ENCODE measurements at places on chromosomes 5 and 9. TPM values are rescaled to one million over a fixed set of nuclear protein-coding genes. Genes with fewer than 3 reads are reported as not detected.

The IFNK gene
- total RNA-seq, result not detected

The FBXL7 gene
- 15.4 TPM for total RNA-seq

The DMRT3 gene
- total RNA-seq, result not detected

The CANX gene
- 530 TPM for total RNA-seq

The SPATA24 gene
- total RNA-seq, result 7.1 TPM

The TUSC1 gene
- total RNA-seq, result 7.3 TPM

DNA sequence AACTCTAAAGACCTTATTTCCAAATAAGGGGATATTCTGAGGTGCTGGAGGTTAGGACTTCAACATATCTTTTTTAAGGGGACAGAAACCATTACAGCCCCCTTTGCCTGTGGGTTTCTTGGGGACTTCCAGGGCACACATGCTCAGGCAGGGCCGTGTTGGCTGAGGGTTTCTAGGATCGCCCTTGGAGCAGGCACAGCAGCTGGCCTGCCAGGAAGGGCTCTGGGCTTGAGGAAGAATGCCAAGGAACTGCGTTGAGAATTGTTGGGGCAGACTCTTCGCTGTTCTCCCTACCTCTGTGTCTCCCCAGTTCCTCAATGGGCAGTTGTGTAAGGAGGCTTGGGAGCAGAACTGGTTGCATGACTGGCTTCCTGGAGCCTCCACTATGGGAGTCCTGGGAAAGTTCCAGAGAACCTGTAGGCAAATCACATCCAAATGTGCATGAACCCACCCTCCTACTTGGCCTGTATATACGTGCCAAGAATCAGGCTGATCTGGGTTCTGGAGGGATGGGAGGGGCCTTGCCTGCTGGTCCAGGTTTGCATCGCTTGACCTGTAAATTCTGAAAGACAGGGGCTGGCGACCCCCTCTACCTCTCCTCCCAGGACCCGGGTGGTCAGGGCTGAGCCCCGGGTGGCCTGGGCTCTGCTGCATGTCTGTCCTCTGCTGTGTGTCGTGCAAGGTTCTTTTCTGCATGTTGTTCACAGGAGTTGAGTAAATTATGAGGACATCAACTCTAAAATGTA lies 65.5 kb downstream of the HSPA4 start:
- no peaks in the 10 kb centered on the region for H3K27me3 ChIP-seq
- H3K4me3 ChIP-seq, result no peak overlapping the region
- no peaks in the 10 kb centered on the region for H3K4me1 ChIP-seq

GRCh38 chr9:38439291-38439915 lies 15.1 kb upstream of the IGFBPL1 start:
- peaks cover 4% of the 10 kb centered on the region for H3K4me1 ChIP-seq
- no peaks in the 10 kb centered on the region for H3K27me3 ChIP-seq

DNA sequence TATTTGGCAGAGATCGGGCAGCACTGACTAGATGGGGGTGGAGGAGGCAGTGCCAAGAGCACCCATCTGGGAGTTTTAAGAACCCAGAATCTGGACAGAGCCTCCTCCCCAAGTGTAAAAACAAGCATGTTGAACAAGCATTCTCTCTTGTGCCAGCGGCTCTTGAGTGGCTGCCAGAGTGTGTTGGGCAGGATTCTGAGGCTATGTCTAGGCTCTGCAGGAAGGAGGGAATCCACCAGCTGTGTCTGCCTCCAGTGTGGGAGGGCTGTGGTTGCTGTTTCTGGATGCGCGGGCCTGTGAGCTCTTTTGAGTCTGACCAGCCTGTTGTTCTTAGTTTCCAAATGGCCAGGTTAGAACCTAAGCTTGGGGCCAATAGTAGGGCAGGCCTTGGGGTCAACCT lies 39.8 kb downstream of the HMCN2 start:
- no peaks in the 10 kb centered on the region for H3K36me3 ChIP-seq
- H3K4me3 ChIP-seq, result no peak overlapping the region
- H3K4me1 ChIP-seq, result no peaks in the 10 kb centered on the region
- DNase-seq, result no peak
- H3K27ac ChIP-seq, result no peak overlapping the region

- no peaks in the 10 kb centered on the region for H3K4me1 ChIP-seq
- peak overlapping the region; percentile 62 for H3K27ac ChIP-seq
- DNase-seq, result no peak
- H3K27me3 ChIP-seq, result no peaks in the 10 kb centered on the region
Observed at GRCh38 chr9:33950371-33950770, 98.3 kb downstream of the UBAP2 start.

DNA sequence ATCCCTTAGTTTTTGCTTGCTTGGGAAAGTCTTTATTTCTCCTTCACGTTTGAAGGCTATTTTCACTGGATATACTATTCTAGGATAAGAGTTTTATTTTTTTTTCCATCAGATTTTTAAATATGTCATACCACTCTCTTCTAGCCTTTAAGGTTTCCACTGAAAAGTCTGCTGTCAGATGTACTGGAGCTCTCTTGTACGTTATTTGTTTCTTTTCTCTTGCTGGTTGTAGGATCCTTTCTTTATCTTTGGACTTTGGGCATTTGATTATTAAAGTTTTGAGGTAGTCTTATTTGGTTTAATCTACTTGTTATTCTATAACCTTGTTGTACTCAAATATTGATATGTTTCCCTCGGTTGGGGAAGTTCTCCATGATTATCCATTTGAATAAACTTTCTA lies 848.4 kb upstream of the COX7C start:
- H3K4me3 ChIP-seq, result no peak overlapping the region
- no peaks in the 10 kb centered on the region for H3K27me3 ChIP-seq
- DNase-seq, result no peak
- peaks cover 5% of the 10 kb centered on the region for H3K36me3 ChIP-seq

DNA sequence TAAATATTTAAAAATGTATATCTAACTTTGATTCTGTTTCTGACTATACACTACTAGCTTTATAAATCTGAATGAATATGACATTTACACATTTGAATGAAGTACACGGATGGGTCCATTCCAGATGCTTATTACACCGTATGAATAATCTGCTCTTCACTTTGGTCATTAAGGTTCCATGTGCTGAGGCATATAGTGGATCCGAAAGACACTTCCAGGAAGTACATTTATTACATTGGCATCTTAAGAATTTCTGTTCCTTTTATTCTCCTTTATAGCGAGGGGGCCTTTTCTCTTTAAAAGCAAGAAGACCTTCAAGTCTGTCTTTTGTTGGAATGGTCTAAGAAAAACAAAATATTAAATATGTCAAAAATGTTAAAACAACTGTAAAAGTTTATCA lies 147.6 kb downstream of the AUH start:
- H3K4me3 ChIP-seq, result no peak overlapping the region
- no peak overlapping the region for H3K27ac ChIP-seq
- DNase-seq, result no peak
- no peaks in the 10 kb centered on the region for H3K36me3 ChIP-seq
- peaks cover 20% of the 10 kb centered on the region for H3K4me1 ChIP-seq

- H3K4me3 ChIP-seq, result no peak overlapping the region
- DNase-seq, result no peak
- no peaks in the 10 kb centered on the region for H3K4me1 ChIP-seq
- H3K27me3 ChIP-seq, result no peaks in the 10 kb centered on the region
Observed at GRCh38 chr9:81868145-81868544, 60.1 kb upstream of the SPATA31D4 start.

- H3K27ac ChIP-seq, result no peak overlapping the region
- H3K4me3 ChIP-seq, result no peak overlapping the region
- no peaks in the 10 kb centered on the region for H3K36me3 ChIP-seq
- H3K4me1 ChIP-seq, result peaks cover 28% of the 10 kb centered on the region
- no peaks in the 10 kb centered on the region for H3K27me3 ChIP-seq
Observed at GRCh38 chr9:26754509-26755164, 138.0 kb downstream of the CAAP1 start.

DNA sequence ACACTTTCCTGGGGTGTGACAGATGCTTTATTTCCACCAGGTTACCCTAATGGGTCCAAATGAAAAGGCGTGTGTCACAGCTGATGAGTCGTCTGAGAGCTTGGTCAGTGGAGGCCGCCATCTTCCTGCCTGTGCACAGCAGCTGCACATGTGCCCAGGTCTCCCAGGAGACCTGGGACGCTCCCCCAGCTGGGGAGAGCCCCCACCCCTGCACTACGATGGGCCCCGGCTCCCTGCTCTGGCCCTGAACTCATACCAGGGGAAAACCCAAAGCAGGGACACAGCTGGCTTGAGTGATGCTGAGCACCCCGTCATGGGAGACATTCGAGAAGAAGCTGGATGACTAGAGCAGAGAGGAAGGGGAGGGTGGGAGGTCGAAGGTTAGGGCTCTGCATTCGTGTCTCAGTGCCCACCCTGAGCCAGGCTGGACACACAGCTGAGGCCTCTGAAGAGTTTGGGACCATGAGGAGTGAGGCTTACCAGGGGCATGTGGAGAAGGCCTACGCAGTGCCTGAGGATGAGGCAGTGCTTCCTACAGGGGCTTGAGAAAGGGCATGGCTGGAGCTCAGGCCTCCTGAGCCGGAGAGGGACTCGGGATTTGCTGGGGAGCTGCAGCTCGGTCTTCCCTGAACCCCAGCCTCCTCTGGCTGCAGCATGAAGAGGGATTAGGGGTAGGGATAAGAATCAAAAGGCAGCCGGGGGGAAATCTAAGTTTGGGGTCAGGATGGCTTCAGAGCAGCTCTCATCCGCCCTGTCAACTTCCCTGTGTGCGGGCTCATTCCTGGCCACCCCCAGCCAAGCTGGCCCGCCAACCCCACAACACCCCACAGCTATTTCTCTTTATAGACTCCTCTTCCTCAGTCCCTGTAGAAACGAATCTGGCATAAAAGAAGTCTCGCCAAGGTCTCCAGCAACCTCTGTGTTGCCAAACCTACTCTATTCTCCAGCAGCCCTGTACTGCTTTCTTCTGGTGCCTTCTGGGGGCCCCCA lies 42.2 kb upstream of the RNU6ATAC start:
- no peak overlapping the region for H3K4me3 ChIP-seq
- DNase-seq, result no peak
- no peaks in the 10 kb centered on the region for H3K36me3 ChIP-seq
- H3K4me1 ChIP-seq, result 0 out of 2 replicates have a peak, but pooled peaks cover 6% of the 10 kb centered on the region
- no peak overlapping the region for H3K27ac ChIP-seq

GRCh38 chr5:57850109-57850508 lies 367.5 kb upstream of the ACTBL2 start:
- H3K36me3 ChIP-seq, result no peaks in the 10 kb centered on the region
- no peaks in the 10 kb centered on the region for H3K27me3 ChIP-seq
- DNase-seq, result no peak
- H3K4me1 ChIP-seq, result no peaks in the 10 kb centered on the region

GRCh38 chr9:85108229-85108628 lies 438.7 kb downstream of the NTRK2 start:
- H3K27ac ChIP-seq, result no peak overlapping the region
- H3K4me1 ChIP-seq, result no peaks in the 10 kb centered on the region
- H3K27me3 ChIP-seq, result no peaks in the 10 kb centered on the region

GRCh38 chr5:149672701-149673476 lies 57.2 kb upstream of the PPARGC1B start:
- H3K4me1 ChIP-seq, result no peaks in the 10 kb centered on the region
- no peaks in the 10 kb centered on the region for H3K27me3 ChIP-seq
- DNase-seq, result no peak
- H3K4me3 ChIP-seq, result no peak overlapping the region
- no peaks in the 10 kb centered on the region for H3K36me3 ChIP-seq

GRCh38 chr9:70492319-70492777 lies 77.9 kb upstream of the KLF9 start:
- no peaks in the 10 kb centered on the region for H3K27me3 ChIP-seq
- H3K4me1 ChIP-seq, result no peaks in the 10 kb centered on the region
- no peak overlapping the region for H3K4me3 ChIP-seq
- no peak overlapping the region for H3K27ac ChIP-seq
- H3K36me3 ChIP-seq, result no peaks in the 10 kb centered on the region
- no peak for DNase-seq

DNA sequence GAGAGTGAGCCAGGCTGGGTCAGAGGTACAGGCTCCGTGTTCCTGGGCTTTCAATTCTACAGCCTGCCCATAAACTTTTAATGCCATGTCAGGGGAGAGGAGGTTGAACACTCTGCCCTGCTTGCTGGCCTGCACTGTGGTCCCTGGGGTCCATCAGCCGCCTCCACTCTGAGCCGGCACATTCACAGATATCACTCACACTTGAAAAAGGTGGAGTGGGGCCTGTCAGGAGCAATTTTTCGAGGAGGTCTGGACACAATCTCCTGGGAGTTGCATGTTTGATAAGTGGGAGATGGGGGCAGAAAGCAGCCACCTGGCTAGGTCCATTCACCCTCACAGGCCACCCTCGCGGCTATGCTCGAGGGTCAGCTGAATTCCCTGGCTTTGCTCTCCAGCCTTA lies 22.9 kb downstream of the S1PR3 start:
- H3K27ac ChIP-seq, result no peak overlapping the region
- no peaks in the 10 kb centered on the region for H3K36me3 ChIP-seq
- H3K4me3 ChIP-seq, result no peak overlapping the region

DNA sequence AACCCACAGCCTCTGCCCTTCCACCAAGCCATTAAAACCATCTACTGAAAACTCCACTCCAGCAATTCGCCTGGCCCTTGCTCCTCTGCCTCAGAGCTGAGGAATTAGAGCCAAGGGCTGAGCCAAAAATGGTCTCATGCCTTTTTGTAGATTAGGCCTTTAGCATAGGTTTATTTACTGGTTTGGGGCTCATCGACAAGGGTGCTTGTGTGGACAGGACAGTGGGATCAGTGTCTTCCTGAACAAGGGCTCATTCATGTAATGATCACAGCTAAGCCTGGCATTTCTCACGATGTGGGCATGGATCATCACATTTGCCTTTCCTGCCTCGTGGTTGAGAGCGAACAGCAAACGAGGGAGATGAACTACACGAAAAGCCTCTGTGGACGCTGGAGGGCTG lies 59.2 kb upstream of the PHF24 start:
- DNase-seq, result no peak
- no peaks in the 10 kb centered on the region for H3K36me3 ChIP-seq
- H3K27me3 ChIP-seq, result no peaks in the 10 kb centered on the region
- no peak overlapping the region for H3K27ac ChIP-seq

Measured in GM23338 (cell line).